Ureter (tissue), 1 donor: ENCODE measurements at places on chromosomes 7 and 10.

DNA sequence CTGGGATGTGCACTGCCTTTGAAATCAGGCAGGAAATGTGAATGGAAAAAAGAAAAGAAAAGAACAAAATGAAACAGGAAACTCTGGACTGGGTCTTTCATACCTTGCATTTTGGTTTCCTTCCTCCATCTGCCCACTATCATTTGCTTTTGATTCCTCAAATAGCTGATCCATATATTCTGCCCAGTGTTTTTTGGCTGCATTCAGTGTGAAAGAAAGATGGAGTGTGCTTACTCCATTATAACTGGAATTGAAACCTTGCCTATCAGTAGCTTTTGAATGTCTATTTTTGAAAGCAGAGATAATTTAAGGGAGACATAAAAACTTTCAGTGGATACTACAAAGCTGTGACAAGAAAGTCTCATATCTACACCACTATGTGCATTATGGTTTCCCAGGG, 64.1 kb upstream of the ASAH2 start:
- DNase-seq: no peak

GRCh38 chr7:6232116-6232515, 40.3 kb downstream of the CYTH3 start:
- no peak for DNase-seq

DNA sequence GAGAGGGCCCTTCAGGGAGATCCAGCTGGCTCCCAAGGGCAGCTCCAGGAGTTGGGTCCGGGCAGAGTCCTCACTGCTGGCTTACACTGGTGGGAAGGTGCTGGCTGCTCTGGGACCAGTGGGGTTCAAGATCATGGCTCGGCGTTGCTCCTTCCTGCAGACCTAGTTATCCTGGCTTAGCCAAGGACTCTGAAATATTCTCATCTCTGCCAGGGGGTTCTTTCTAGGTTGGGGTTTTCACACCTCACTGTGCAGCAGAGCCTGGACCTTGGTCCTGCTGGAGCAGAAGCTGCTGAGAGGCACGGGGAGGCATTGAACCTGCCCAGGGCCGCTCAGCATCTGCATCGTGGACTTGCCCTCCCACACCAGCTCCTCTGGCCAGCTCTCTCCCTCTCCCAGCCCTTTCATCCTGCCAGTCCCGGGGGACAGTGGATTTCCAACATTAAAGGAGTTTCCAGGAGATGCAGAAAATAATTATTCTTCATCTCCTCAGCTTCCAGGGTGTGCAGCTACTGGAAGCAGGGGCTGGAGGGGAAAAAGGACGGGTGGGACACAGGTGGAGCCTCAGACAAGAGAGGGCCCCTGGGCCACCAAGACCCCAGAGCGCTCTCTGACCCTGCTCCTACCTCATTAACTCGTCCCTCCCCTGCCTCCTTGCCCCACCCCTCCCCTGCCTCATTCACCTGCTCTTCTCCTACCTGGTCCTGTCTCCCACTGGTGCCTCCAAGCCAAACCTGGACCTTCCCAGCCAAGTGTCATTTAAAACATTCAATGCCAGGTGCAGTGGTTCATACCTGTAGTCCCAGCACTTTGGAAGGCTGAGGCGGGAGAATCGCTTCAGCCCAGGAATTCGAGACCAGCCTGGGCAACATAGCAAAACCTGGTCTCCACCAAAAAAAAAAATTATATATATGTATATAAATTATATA, 42.5 kb downstream of the JAKMIP3 start:
- DNase-seq: peak; percentile 37

DNA sequence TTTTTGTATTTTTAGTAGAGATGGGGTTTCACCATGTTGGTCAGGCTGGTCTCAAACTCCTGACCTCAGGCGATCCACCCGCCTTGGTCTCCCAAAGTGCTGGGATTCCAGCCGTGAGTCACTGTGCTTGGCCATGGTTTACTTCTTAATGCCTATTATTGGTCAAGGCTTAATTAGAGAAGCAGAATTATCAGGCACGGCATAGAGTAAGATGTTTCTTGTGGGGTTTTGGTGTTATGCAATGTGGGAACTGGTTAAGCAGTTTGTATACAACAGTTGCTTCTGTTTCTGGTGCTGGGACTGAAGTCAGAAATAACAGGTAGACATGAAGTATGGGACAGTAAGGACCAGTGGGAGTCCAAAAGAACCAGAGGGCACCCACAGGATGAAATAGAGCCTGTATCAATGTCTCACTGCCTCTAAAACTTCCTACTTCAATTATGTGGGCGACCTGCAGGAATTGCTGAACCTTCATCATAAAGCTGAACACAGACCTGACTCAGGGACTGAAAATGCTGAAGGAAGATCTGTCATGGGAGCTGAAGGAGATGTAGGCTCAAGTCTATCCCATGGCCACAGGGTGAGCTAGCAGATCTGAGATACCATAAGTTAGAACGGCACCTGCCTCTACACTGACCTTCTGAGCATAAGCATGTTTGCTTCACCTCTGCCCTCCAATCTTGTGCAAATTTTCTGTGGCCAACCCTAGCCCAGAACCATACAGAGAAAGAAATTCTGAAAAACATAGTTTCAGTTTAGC, 38.3 kb upstream of the VCL start:
- no peak for DNase-seq

DNA sequence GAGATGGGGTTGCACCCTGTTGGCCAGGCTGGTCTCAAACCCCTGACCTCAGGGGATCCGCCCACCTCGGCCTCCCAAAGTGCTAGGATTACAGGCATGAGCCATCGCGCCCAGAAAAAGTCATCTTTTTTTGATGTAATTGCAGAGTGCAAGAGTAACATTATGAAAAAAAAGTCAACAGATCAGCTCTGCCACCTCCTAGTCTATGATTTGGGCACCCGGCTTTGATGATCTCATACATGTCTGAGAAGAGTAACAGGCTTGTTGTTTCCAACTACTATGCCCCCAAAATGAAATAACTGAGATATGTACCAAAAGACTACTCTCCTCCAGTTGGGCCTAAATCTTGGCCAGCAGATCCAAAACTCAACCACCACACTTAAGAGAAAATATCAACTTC, 40.8 kb downstream of the VOPP1 start:
- DNase-seq: no peak

DNA sequence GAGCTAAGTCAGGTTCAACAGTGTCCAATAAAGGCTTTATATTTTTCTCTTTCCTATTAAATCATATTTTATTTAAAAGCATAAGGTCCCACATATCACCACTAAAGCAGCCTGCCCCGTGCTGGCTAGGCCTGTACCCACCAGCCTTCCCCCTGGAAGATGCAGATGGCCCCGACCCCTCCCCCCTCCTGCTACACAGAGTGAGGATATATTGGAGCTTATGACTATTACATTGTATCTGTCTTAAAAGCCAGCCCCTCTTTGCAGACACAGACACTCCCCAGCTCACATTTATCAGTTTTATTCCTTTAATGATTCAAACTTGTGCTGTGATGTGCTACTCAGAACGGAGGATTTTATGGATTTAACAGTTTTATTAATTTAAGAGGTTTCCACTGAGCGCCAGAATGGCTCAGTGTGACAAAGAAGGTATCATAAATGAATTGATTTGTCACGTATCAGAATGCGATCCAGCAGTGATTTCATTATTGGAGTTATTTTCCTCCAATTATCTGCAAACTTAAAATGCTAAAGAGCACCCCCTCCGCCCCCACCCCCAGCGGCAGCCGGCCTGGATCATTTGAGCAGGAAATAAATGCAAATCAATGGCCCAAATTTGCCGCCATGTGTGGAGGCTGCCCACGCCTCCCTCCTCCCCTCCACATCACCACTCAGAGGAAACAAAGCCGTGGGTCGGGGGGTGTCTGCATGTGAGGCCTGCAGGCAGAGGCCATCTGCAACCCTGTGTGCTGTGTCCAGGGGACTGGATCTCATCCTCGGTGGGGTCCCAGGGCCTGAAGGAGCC, 72.6 kb upstream of the ZMIZ1 start:
- no peak for DNase-seq

- DNase-seq: no peak
Observed at GRCh38 chr7:28774261-28774988, 183.7 kb downstream of the TRIL start.

DNA sequence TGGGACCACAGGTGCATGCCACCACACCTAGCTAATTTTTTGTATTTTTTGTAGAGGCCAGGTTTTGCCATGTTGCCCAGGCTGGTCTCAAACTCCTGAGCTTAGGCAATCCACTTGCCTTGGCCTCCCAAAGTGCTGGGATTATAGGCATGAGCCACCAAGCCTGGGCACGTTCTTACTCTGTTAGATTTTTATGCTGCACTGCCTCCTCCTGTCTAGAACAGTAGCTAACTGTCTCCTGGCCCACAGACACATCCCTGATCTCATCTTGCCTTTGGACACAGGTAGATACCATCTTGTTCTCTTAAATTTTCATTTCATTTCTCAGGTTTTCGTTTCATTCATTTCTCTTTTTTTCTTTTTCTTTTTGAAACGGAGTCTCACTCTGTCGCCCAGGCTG, 41.1 kb downstream of the BLVRA start:
- DNase-seq: no peak

- no peak for DNase-seq
Observed at GRCh38 chr10:123512901-123513775, 153.0 kb upstream of the GPR26 start.

GRCh38 chr7:26278770-26279169, 12.9 kb upstream of the SNX10 start:
- no peak for DNase-seq

DNA sequence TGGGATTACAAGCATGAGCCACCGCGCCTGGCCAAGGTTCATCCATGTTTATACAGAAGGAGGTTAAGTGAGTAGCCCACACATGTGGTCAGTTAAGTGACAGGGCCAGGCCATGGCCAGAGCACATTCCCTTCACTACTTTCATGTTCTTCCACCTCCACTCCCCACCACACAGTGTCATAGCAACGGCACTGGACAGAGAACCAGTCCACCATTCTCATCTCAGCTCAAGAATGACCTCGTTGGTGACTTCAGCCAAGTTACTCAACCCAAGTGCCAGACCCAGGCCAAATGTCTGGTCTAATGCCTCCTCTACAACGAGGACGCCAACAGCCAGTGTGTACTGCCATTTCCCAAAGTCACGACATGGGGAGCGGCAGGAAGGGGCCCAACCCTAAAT, 62.4 kb downstream of the INHBA start:
- DNase-seq: no peak

- no peak for DNase-seq
Observed at GRCh38 chr10:103125323-103126267, 67.5 kb downstream of the NT5C2 start.

DNA sequence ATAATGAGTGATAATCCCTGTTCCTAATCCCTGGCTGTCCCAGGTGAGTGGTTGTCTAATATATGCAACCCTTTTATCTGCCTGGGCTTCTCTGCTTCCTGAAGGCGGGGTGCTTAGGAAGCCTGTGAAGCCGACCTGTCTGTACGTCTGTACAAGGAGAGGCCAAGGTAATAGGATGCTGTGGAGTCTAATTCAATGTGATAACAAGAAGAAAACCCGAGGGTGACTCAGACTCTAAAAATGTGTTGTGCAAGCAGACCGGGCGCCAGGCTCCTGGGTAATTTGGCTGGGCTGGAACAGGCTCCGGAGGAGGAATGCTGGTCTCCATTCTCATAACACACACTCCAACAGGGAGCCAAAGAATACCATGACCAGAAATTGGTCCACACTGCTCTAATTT, 43.6 kb downstream of the THNSL1 start:
- peak; percentile 53 for DNase-seq

GRCh38 chr10:23362879-23363792, 18.5 kb upstream of the C10orf67 start:
- DNase-seq: no peak

GRCh38 chr10:71727738-71728737, 8.5 kb upstream of the C10orf105 start:
- peak; percentile 88 for DNase-seq

GRCh38 chr10:97347317-97347716, 12.8 kb upstream of the FRAT2 start:
- DNase-seq: no peak

DNA sequence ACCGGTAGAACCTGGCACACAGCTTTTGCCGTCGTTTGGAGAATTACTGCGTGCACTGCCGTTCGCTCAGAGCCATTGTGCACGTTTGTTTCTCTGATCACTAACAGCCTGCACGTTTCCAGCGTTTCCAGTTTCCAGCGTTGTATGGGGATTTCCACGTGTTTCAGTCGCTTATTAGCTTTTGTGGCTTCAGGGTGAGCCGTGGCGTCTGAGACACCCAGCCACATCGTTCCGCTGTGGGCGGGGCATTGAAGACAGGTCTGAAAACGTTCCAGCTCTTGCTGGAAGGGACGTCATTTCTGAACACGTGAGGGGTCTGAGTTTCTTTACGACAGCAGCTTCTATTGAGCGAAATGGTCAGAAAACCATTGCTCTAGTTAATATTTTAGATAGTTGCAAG, 164.8 kb downstream of the DNAJB6 start:
- DNase-seq: peak; percentile 27

GRCh38 chr10:58414270-58415041, 29.2 kb downstream of the TFAM start:
- DNase-seq: no peak

GRCh38 chr7:121329191-121330052, 622 bp downstream of the WNT16 start:
- no peak for DNase-seq

GRCh38 chr10:121926157-121926556, 1.7 kb downstream of the ATE1 start:
- DNase-seq: no peak

DNA sequence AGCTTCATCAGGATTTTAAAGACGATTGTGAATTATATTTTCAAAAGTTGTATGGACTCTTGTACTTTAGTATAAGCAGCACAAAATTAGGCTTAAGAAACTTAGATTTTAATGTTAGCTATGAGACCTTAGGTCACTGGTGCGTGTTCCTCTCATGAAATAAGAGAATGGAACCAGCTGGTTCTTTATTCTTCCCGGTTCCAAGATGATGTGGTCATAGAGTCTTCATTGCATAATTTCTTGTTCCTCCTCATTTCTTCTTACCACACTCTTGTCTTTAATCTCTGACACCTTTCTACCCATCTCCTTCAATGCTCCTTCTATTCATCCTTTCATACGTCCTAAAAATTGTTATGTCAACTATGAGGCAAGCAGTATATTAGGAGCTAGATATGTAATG, 437.2 kb downstream of the AUTS2 start:
- DNase-seq: no peak

DNA sequence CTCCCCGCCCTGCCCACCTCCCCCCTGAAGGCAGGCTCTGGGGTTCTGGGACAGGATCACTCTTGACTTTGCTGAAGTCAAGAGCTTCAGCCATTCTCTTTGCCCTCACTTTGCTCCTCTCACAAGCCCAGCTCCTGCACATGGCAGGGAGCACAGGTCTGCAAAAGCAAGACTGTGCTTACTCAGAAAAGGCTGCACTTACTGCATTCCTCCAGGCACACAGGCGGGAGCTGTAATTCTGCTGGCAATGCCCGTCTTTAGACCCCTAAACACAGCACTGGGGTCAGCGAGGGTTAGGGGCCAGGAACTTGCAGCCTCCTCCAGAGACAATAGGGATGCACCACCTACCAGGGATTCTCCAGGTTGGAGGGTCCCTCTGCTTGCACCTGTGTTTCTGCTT, 523.7 kb downstream of the TCERG1L start:
- DNase-seq: no peak
